ENCODE measurements at places on chromosomes 5 and 9.

DNA sequence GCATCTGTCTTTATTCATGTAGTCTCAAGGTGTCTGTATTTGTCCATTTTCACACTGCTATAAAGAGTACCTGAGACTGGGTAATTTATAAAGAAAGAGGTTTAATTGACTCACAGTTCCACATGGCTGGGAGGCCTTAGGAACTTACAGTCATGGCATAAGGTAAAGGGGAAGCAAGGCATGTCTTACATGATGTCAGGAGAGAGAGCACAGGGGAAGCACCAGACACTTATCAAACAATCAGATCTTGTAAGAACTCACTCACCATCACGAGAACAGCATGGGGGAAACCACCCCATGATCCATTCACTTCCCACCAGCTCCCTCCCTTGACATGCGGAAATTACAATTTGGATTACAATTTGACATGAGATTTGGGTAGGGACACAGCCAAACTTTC is 44.2 kb downstream of the NLN start:
- no peak for DNase-seq

GRCh38 chr9:89422151-89422975 is 75.5 kb downstream of the SEMA4D start:
- DNase-seq, result peak; percentile 93

DNA sequence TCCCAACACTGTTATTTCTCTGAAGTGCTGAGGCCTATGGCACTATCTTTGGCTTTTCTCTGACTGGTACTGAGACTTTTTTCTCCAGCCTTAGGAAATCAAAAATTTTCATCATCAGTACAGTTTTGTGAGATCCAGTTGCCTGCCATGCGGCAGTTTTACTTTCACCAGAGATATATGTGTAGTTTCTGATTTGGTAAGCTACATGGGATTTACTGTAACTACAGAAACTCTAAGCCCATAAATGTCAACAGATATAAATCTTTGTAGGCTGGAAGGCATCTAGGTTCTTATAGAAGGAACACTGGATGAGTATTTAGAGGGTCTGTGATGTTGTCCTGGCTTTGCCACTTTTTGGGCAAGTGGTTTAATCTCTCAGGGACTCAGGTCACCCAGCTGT is 69.0 kb downstream of the DOCK2 start:
- DNase-seq, result peak; percentile 27

GRCh38 chr9:20995616-20996015 is 35.8 kb downstream of the HACD4 start:
- no peak for DNase-seq

GRCh38 chr5:68315679-68316271 is 100.2 kb downstream of the PIK3R1 start:
- DNase-seq, result peak; percentile 45

GRCh38 chr9:80664327-80665210 is 1024.8 kb downstream of the TLE1 start:
- DNase-seq, result no peak

GRCh38 chr5:126171916-126172315 is 251.3 kb upstream of the GRAMD2B start:
- no peak for DNase-seq

- DNase-seq, result peak; percentile 90
Observed at GRCh38 chr9:3385871-3386270, 139.9 kb downstream of the RFX3 start.

DNA sequence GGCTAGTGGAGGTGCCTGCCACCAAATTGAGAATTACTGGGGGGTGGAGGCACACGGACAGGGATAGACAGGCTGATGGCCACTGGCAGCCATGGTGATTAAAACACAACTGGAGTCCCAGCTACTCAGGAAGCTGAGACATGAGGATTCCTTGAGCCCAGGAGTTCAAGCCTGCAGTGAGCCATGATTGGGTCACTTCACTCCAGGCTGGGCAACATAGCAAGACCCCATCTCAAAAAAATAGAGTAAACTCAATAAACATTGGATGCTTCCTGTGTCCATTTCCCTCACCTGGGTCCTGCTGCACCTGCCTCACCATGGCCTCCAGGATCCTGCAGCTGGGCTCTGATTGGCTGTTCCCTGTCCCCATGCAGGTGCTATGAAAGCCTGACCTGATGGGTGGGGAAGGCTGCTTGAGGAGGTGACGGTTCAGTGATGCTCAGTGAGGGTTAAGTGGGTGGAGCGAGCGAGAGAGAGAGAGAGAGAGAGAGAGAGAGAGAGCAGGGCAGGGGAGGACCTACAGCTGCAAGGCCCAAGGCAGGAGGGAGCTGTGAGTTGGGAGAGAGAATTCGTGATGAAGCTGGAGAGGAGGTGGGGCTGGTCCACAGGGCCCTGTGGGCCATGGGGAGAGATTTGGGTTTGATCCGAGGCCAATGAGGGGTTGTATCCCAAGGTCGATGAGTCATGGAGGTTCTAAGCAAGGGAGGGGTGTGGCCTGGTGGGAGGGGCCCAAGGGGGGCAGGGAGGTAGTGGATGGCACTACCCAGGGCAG is 36.7 kb upstream of the FUBP3 start:
- no peak for DNase-seq

DNA sequence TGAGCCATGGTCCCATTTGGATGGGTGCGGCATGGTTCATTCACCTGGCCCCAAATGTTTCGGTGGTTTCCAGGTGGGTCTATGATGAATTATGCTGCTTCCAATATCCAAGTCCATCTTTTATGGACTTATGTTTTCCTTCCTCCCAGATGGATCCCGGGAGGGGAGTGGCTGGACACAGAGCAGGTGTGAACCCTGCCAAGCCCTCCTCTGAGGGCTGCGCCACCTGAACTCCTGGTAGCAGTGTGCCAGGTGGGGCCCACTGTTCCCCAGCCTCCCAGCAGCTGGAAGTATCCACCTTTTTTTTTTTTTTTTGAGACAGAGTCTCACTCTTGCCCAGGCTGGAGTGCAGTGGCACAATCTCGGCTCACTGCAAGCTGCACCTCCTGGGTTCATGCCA is 42.9 kb downstream of the WNK2 start:
- no peak for DNase-seq

DNA sequence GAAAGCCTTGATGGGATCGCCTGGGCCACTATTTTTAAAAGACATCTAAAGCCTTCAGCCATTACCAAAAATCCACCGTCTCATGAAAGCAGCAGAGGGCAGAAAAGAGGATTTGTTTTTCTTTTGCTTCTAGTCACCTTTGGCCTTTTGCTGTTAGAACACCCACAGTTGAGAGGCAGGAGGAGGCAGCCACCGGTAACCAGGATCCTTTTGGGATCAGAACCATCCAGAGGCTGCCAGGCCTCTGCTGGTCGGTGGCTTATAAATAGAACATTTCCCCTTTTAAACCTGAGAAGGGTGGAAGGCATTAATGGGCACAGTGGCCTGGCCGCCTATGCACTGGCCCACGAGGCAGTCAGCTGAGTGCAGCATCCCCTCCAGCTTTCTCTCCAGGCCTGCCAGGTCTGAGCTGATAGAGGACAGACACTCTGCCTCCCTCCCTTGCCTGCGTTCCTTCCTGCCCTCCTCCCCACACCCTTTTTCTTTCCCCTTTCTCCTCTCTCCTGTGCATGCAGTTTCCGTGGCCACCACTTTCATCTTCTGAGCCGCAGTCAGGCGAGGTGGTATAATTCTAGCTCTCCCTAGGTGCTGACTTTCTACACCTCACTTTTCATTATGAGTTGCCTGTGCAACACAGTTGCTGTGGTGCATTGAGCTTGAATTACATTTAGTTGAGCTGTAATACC is 253.4 kb downstream of the ARHGAP26 start:
- peak; percentile 86 for DNase-seq

DNA sequence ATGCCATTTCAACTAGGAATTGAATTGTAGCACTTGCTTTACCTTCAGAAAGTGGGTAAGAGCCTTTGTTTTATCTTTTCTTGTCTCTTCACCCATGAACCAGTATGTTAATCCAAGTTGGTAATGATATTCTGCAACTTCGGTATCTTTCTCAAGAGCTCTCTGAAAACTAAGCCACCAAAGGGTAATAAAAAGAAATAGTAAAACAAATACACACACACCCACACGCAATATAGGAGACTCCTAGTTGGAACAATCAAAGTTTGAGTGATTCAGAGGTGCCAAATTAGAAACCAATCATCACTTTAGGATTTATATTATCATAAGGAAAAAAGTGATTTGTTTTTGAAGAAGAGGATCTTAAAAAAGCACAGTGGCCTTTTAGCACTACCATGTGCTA is 30.4 kb downstream of the SKIC3 start:
- no peak for DNase-seq

DNA sequence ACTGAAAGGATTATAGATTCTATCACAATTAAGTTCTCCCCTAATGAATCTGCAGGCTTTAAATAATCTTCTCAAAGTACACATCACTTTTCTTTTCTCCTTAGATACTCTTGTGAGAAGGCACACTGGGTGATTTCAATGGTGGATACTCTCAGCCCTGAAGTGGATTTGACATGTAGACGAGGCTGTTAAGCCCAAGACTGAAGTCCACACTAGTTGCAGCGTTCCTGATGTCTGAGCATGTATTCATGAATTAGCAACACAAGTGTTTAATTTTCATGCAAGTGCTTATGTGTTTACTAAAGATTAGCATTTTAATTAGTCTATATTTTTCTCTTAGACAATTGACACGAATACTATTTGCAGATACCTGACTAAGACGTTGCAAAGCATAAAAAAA is 218.9 kb downstream of the TMEM161B start:
- DNase-seq, result no peak

DNA sequence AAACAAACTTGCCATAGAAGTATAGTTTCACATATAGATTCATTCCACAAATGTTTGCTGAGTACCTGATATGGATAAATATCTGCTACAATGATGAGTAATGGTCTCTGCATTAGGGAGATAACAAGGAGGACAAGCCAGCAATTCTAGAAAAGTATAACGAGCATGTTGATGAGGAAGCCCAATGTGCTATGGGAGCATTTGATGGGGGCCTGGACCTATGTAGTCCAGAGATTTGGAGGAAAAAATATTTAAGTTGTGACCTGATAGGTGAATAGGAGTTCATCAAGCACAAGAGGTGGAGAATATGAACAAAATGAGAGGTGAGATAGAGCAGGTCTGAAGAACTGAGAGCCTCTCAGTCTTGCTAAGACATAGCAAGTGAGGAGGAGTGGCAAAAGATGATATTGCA is 14.4 kb upstream of the TMEM245 start:
- DNase-seq, result no peak

GRCh38 chr5:95130941-95131340 is 154.0 kb downstream of the MCTP1 start:
- DNase-seq, result no peak

GRCh38 chr5:178394074-178394473 is 161.5 kb upstream of the PHYKPL start:
- DNase-seq, result no peak

DNA sequence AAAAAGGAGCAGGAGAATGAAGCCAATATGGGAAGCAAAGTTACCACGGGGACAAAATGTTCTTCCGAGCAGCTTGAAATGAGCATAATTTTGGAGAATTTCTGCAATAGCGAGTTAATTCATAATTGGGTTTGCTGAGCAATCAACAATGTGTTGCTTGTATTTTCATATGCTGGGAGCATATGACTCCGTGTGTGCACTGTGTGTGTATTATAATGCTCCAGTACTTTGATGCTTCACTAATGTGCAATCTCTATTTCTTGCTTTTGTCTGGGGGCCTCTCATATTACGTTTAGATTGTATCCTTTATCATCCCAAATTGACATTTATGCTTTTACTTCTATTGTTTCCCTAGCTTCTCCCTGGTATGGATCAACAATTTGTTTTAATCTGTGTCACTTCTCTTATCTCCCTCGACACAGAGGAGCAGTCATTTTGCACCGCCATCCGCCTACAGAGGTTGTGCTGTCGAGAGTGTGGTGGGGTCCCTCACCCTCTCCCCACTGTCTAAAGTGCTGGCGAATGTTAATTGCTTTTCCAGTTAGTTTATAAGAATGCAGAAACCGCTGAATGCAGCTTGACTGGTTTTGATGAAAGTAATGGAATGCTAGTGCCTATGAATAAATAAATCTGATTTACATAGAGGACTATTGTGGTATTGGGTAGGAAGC is 372.5 kb upstream of the WWC1 start:
- no peak for DNase-seq

DNA sequence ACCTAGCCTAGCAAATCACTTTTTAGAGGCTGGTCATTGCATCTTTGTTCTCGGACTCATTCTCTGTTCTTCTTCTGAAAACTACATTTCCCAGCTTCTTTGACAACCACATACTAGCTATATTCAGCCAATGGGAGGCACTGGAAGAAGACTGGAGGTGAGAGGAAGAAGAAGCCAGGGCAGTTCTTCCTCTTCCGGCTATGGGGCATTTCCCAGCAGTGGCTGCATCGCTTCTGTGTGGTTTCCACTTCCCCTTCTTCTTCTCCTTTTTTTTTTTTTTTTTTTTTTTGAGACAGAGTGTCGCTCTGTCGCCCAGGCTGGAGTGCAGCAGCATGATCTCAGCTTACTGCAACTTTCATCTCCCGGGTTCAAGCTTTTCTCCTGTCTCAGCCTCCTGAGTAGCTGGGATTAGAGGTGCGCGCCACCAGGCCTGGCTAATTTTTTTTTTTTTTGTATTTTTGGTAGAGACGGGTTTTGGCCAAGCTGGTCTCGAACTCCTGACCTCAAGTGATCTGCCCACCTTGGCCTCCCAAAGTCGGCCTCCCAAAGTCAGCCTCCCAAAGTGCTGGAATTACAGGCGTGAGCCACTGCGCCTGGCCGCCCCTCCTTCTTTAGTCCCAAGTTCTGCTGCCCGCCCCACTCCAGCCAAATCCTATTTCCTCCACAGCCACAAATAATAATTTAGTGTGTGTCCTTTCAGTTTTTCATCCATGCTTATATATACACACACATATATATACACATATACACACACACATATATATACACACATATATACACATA is 6.9 kb upstream of the UBAP1 start:
- peak; percentile 67 for DNase-seq

DNA sequence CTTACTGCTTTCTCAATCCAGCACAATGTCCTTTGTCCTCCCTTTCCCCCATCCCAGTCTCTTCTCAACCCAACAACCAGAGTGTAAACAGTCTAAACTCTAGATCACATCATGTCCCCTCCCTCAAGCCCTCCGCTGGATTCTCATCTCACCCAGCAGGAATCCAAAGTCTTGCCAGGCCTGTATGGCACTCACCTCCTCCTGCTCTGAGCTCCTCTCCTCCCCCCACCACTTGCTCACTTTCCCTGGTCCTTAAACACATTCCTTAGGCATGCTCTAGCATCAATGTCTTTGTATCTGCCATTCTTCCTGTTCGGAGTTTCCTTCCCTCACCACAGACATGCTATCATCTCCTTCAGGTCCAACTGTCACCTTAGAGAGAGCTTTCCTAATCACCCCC is 78.8 kb downstream of the NIPSNAP3B start:
- DNase-seq, result no peak

GRCh38 chr5:95840956-95841705 is 18.6 kb upstream of the GLRX start:
- no peak for DNase-seq

GRCh38 chr9:127664678-127665507 is 41.9 kb upstream of the CFAP157 start:
- no peak for DNase-seq

- DNase-seq, result no peak
Observed at GRCh38 chr9:126412905-126413304, 86.3 kb downstream of the MVB12B start.

- no peak for DNase-seq
Observed at GRCh38 chr9:131679261-131680020, 60.4 kb downstream of the RAPGEF1 start.

- no peak for DNase-seq
Observed at GRCh38 chr9:625613-626012, 215.9 kb upstream of the DMRT1 start.

GRCh38 chr9:94611638-94612068 is 18.0 kb upstream of the FBP2 start:
- DNase-seq, result peak; percentile 34

- no peak for DNase-seq
Observed at GRCh38 chr5:178525906-178526732, 64.1 kb downstream of the COL23A1 start.
